ENCODE measurements at places on chromosomes 5 and 9.

DNA sequence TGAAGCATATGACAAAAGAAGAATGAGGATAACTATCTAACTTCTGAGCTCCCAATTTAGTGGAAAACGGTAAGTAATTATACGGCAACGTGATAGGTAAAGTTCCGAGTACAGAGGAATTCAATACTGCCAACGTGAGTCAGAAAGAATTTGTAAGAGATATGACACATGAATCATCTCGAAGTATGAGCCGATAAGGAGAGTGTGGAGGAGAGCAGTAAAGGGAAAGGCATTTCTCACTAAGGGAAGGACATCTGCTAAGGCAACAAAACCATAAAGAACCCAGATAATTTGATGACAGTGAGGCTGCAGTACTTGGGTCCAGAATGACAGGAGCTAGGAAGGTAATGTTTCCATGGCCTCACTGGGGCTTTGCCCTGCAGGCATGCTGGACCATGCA is 11.0 kb downstream of the MPDZ start:
- DNase-seq: no peak

- no peak for DNase-seq
Measured at GRCh38 chr9:126957687-126958053, 43.1 kb downstream of the RALGPS1 start.

DNA sequence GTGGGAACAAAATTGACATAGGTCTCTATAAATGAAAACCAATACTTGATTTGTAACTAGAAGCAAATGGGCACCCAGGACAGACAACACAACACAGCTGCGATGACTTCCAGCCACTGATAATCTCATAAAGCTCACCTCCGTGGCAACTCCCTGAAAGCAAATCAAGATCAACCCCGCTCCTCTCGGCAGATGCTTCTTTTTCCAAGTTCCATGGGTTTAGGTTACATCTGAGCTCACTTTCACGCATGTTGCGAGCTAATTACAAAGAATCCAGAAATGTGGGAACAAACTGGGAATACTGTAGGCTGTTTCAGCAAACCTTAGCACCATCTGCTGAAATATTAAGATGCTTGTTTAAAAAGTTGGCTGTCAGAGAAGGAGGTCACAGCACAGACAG is 153.9 kb downstream of the ELAVL2 start:
- DNase-seq: no peak

DNA sequence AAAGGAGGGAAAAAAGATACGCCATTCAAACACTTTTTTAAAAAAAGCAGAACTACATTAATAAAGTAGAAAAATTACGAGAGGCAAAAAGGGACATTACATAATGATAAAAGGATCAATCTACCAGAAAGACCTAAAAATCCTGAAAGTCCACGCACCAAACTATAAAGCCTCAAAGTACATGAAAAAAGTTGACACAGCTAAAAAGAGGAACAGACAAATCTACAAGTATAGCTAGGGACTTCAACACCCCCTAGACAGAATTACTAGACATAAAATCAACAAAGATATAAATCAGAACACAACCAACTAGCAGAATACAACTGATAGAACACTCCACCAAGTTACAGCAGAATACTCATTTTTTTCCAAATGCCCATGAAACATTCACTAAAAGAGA is 11.1 kb downstream of the CAMSAP1 start:
- DNase-seq: no peak

DNA sequence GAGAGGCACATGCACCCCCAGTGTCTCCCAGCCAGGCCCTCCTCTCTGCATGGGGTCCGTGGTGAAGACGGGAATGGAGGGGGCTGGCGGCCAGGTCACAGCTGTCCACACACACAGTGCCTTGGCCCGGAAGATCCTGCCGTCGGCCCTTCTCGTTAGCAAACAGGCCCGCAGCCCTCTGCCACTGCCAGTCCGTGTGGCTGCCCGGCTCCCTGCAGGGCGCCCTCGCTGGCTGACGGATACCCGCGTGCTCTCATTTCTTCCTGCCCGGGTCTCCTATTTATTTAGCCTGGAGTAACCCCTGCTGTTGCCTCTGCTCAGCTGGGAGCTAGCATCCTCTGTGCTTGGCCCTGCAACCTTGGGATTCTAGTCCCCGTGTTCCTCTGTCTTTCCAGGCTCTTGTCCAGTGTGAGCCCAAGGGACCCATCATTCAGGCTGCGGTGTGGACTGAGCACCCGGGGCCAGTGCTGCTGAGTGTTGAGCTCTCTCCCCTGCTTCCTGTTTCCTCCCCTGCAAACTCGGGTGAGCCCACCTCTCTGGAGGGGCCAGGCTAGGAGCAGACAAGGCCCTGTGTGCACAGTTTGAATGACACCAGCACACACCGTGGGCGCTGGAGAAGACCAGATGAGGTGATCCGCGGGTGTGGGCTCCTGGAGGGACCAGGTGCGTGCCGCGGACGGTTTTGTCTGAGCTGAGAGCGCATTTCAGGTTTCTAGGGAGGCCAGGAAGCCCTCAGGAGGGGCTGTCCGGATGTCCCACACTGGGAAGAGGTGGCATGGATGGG is 14.6 kb upstream of the RNU6ATAC start:
- DNase-seq: no peak

DNA sequence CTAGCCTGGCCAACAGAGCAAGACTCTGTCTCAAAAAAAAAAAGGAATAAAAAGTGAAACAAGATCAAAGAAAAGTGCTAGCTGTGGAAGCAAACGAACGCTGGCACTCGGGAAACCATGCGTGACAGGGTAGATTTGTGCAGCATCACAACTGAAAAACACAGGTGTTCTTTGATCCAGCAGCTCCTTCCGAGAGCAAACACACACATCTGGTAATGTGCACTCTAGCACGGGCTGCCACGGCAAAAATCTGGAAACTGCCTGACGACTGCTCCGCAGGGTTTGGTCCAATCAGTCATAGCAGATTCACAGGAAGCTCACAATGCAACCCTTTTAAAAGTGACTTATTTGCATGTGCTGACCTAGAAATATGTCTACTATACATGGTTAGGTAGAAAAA is 80.0 kb downstream of the SYK start:
- DNase-seq: no peak

DNA sequence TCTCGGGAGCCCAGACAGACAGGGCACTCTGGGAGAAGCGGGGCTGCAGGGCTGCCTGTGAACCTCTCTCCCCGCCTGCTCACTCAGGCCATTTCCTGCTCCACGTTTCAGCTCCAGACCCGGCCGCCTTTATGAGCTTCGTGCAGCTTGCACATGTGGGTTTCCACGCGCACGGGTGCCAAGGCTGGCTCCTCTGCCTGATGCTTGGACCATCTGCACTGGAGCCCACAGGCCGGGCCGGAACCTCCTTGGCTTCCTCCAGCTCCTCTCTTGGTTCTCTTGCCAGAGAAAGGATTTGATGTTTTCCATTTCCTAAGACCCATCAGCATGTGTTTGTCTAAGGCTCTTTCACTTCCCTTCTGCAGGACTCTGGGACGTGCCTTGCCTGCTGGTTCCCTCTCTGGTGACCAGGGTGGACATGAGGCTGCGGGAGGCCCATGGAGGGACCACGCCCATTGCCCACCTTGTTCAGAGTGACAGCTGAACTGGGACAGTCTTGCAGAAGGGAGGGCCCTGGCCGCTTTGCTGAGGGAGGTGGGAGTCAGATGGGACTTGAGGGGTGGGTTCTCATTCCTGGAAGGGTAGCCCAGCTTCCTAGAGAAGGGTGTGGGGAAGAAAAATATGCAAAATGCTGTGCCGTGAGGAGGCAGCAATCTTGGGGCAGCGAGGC is 23.3 kb upstream of the COL5A1 start:
- DNase-seq: no peak

DNA sequence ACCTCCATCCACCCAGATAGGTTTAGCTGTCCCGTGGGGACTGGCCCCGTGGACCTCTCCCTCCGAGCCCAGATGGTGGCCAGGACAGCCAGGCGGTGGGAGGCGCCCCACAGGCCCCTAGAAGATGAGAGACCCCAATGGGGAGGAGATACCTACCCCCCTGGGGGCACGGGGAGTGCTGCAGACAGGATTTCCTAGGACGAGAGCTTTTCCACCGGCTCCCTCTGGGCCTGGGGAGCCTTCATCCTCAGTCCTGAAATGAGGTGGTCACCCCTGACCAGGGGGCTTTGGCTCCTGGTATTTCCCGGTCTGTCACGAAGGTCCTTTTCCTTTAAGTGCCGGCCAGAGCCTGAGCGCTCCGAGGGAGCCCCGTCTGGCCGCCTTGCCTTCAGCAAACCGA is 46.8 kb downstream of the MRPL36 start:
- DNase-seq: no peak

GRCh38 chr9:19618816-19619215 is 170.0 kb downstream of the SLC24A2 start:
- no peak for DNase-seq

- no peak for DNase-seq
Measured at GRCh38 chr5:171437286-171437821, 17.9 kb downstream of the FGF18 start.

- DNase-seq: no peak
Measured at GRCh38 chr9:36632892-36633291, 60.2 kb downstream of the MELK start.

DNA sequence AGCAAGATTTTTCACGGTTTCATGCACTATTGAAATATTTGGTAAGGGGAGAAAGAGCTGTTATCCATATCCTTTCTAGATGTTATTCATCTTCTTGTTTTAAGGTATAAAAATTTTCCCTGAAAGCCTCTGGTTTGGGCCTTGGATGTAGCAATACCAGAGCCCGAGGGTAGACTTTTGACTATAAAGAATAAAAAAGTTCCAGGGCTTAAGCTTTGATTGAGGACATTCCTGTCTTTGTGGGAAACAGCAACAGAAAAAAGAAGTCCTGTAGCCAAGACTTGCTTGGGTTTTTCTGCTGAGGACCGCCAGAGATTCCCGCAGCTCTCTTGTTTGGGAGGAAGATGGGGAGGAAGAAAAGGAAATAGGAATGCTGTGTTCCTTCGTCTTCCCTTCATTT is 440.0 kb upstream of the WWC1 start:
- DNase-seq: no peak

DNA sequence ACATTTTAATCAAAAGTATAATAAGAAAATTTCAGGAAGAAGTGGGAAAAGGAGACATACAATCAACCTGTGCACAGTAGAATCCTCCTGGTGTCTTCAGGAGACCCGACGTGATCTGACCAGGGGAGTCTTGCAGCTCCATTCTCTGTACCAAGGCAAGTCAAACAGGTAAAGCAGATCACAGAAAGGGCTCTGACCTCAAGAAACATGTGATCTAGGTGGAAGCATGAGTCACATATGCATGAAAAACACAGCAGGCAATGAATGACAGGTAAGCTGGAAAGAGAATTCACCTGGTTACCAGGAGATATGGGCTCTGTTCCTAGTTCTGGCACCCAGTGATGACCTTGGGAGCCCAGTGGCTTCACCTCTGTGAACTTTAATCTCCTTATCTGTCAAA is 19.4 kb upstream of the FABP6 start:
- DNase-seq: no peak

- no peak for DNase-seq
Measured at GRCh38 chr5:89232139-89232603, 349.2 kb upstream of the MEF2C start.

GRCh38 chr5:73388306-73388684 is 60.3 kb downstream of the FOXD1 start:
- no peak for DNase-seq

- DNase-seq: no peak
Measured at GRCh38 chr5:154193701-154194121, 3.2 kb downstream of the GALNT10 start.

- DNase-seq: no peak
Measured at GRCh38 chr5:178473854-178474253, 116.3 kb downstream of the COL23A1 start.

DNA sequence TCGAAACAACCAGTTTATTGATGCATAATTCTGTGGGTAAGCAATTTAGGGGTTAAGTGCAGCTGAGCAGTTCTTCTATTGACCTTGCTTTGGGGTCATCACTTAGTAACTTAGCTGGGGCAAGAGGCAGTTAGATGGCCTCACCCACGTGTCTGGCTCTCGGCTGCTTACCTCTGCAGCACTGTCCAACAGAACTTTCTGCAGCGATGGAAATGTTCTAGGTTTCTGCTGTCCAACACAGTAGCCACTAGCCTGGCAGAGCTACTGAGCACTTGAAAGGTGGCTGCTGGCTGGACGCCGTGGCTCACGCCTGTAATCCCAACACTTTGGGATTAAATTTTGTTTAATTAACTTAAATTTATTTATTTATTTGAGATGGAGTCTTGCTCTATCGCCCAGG is 13.1 kb upstream of the URM1 start:
- DNase-seq: no peak

GRCh38 chr9:79116041-79116440 is 455.7 kb upstream of the TLE4 start:
- no peak for DNase-seq

DNA sequence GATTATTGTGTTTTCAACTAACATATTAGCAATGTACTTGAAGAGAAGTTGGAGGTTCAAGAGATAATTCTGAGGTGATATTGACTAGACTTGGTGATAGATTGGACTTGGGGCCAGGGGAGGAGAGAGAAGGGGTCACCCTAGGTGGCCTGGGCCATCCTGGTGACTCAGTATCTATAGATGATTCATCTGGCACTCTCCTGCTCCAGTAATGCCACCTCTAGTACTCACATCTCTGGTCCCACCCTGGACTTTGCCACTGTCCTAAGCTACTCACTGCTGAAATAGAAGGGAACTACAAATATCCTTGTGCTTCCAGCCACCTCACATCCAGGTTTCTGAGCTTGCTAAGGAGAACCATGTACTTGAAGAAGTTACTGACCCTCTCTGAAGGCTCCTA is 249.9 kb downstream of the ARRDC3 start:
- no peak for DNase-seq

DNA sequence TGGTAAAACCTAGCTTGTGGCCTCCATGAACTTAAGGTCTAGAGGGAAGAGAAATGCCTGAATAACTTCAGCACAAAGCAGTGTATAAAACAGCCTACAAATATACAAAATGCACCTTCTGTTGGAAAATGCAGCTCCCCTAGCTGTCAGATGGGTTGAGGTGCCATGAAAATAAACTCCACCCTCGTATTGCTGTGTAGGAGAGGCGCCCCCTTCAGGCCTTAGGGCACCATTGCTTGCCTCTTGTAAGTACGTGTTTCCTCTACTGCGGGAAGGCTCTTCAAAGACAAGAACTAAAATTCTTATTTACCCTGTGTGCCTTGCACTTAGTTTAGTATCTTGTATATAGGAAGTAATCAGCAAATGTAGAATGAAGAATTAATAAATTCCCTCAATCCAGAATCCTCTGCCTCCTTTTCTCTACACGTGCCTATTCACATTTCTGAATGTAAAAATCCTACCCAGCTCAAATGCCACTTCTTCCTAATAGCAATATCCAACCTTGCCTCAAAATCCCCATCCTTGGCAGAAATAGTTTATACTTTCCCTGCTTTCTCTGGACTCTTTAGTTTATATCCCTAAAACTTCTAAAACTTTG is 393.7 kb upstream of the PDE4D start:
- no peak for DNase-seq

Measured in T-helper 1 cell (primary cell).